ENCODE measurements at places on chromosomes 2 and 18.
A peak's percentile ranks its signal among the peaks of the same experiment; 100 is the strongest.

DNA sequence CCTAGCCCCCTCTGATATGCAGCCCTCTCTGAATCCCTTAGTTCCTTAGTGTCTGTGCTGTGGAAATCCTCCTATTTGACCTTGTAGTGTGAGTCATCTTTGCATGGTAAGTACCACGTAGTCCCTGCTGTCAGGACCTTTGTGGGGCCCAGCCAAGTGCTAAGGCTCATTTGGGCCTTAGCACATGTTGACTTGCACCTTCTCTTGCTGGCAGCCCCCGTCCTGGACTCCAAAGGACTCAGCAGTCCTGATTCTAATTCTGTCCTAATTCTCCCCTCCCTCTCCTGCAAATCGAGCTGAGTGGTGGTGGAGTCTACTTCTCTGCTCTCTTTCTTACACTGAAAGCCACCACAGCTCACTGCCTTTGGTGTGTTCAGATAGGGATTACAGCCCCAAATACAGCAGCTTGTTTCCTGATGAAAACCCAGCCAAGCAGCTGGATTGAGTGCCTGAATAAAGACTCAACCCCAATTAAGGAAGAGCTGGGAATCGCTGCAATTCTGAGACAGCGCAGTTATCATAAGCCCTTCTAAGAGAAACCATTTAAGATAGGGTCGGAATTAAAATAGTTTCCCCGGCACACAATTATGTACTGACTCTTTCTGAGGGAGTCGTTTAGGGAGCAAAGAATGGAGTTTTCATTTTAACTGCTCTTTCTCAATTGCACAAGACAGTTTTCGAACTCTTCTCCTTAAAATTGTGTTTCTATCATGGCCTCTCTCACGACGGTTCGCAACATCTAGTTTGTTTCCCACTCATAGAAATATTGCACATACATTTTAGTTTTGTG, 215.6 kb upstream of the TNP1 start:
- DNase-seq = no peak

DNA sequence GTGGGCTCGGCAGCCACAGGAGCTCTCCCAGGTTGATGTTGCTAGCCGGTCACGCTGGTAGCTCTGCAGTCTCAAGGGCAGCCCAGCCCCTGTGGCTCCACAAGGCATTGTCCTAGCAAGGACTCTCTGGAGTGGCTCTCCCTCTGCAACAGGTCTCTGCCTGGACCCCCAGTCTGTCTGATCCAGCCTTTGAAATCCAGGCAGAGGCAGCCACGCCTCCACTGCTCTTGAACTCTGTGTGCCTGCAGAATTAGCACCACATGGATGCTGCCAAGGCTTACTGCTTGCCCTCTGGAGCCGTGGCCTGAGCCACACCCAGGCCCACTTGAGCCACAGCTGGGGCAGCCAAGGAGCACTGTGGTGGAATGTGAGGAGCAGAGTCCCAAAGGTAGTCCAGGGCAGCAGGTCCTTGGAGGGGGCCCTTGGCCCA, 43.0 kb upstream of the FAHD2A start:
- DNase-seq = no peak

DNA sequence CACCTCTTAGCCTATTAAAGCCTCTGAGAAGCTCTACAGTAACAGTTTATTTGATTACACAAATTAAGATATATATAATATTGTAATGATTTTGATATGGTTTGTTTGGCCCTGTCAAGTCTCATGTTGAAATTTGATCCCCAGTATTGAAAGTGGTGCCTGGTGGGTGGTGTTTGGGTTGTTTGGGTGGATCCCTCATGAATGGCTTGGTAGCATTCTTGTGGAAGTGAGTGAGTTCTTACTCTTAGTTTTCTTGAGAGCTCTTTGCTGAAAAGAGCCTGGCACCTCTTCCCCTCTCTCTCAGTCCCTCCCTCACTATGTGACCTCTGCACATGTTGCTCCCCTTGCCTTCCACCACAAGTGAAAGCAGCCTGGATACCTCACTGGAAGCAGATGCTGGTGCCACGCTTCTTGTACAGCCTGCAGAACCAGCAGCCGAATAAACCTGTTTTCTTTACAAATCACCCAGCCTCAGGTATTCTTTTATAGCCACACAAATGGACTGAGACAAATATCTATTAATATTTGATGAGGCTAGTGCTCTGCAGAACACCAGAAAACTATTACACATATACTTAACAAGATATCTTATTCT, 52.8 kb downstream of the SLC4A10 start:
- DNase-seq = no peak

GRCh38 chr2:215000721-215001120, 137.7 kb downstream of the ABCA12 start:
- no peak for DNase-seq

GRCh38 chr2:56582570-56582969, 398.8 kb downstream of the CCDC85A start:
- DNase-seq = no peak

- peak; percentile 94 for DNase-seq
Measured at GRCh38 chr2:70994699-70995425, at the start of gene TEX261. Gene TEX261 (minus strand): TSS chr2:70994873. CDS start chr2:70994757, 116 bp downstream.

DNA sequence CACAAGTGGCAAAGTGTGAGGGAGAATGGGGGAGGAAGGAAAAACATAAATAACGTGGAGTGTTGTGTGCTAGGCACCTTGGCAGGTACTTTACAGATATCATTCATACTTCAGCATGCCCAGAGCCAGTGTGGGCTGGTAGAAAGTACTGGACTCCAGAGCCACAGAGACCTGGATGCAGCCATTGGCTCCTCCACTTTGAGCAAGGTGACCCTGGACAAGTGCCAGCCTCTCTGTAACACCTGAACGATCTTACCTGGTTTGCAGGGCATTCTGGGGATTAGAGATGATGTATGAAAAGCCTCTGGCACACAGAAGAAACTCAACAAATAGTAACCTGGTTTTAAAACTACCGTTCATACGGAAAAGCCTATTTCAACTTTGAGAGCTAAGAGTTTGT, 6.3 kb downstream of the LOXHD1 start:
- no peak for DNase-seq

GRCh38 chr2:38125842-38126241, 49.9 kb upstream of the CYP1B1 start:
- no peak for DNase-seq

DNA sequence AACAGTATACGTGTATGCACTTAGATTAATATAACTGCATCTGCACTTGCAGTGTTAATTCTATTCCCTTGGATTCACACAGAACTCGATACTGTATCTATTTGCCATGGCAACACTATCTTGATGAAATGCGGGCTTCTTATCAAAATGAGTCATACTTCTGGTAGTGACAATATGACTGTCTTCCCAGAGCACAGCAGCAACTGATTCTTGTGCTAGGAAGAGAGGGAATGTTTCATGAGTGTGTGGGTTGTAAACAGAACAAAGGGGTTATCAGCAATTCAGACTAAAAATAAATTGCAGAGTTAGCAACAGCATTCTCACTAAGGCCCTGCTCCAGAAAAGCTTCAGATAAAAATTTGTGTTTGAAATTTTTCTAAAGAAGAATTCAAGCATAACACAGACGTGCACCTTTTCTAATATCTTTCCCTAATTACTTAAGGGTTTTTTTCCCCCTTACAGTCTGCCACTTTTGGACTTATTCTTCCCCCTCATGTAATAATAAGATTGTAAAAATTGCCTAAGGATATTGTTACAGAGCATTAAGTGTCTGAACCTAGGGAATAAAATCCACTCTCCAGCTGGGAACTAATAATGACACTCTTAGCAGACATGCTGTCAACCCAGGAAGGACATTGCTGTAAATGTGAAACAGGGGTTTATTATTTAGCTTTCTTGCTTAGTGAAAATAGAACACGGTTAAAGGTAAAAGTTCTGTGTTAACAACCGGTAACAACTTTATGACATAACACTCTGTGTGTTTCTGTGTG, 99.9 kb upstream of the SLC38A11 start:
- DNase-seq = no peak

GRCh38 chr18:46155641-46156051, 51.5 kb downstream of the HAUS1 start:
- DNase-seq = no peak

DNA sequence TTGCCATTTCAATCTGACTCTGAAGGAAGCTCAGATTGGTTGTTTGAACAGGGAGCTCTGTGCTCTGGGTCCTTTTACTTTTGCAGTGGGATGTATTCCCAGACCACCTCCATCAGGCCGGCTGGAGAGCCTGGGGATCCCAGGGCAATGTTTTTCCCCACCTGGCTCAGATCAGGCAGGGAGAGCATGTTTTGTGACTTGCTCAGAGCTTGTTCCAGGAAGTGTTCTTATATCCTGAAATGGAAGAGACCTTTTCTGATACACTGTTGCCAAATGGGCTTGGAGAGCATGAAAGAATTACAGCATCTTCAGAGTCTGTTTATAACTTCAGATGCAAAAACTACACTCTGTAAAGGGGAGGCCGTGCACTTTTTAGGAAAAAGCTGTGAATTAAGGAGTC, 56.0 kb downstream of the LIPG start:
- no peak for DNase-seq

- no peak for DNase-seq
Measured at GRCh38 chr2:218615868-218616315, 8.2 kb downstream of the PLCD4 start.

GRCh38 chr2:30366199-30366691, 80.8 kb upstream of the LCLAT1 start:
- no peak for DNase-seq

- no peak for DNase-seq
Measured at GRCh38 chr18:26568926-26569665, 20.7 kb upstream of the KCTD1 start.

DNA sequence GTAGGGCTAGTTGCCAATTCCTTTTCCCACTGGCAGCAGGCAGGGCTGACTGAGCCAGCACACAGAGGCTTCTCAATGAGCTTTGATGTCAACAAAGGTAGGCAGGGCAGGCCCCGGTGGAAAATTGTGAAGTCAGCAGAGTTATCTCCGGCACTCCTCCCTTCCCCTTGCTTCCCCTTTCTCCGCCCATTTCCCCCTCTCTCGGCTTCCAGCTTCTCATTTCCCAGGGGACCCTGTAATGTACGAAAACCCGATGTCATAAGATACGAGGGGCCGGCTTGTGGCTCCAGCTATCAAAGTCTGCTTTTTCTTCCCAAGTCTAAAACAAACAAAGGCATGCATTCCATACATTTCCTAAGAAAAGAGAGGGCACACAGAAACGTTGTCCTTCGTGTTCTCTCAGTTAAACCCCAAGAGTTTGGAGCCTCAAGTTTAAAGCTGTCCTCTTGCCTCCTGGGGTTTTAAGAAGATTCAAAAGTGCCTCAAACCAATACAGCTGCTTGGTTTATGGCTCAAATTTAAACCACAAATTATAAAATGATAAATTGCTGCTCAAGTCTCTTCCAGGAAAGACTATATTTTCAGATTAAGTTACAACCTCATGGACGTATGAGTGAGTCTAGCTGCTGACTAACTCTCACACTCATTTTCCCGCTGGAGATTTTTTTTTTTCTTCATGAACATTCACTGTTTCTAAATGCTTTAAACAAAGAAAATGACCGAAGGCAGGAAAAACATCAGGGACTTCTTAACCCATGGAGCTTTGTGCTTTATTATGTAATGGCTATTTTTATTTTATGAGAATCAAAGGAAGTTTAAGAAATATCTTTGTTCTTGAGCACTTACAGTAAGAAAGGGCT, 27.2 kb upstream of the EML4 start:
- no peak for DNase-seq

DNA sequence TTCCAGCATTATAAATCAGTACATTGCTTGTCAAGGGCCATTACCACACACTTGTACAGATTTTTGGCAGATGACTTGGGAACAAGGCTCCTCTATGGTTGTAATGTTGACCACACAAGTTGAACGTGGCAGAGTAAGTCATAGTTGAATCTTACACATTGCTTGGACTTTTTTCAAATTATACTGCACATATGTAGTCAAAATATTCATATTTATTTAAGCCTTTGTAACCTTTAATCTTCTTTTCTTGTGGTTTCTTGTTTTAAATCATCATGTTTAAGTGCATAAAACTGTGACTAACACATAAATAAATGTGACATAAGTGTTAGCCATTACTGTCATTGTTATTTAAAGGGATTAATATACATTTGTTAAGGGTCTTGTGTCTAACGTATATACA, 52.1 kb upstream of the EPB41L5 start:
- no peak for DNase-seq

DNA sequence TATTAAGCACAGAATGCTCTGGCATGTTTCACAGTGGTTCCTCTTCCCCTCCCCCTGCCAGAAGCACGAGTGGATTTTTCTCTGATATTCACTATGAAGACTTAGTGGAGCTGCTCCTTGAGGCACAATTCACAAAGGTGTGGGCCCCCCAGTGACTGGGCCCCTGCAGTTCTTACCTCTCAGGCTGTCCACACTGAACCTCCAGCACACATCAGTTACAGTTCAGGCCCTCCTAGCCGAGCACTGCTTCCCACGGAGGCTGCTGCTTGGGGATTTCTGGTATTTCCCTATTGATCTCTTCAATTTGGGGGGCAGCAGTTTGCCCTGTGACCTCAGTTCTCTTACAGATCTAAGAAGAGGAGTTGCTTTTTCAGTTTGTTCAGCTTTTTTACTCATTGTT, 236.1 kb downstream of the SH3RF3 start:
- no peak for DNase-seq

DNA sequence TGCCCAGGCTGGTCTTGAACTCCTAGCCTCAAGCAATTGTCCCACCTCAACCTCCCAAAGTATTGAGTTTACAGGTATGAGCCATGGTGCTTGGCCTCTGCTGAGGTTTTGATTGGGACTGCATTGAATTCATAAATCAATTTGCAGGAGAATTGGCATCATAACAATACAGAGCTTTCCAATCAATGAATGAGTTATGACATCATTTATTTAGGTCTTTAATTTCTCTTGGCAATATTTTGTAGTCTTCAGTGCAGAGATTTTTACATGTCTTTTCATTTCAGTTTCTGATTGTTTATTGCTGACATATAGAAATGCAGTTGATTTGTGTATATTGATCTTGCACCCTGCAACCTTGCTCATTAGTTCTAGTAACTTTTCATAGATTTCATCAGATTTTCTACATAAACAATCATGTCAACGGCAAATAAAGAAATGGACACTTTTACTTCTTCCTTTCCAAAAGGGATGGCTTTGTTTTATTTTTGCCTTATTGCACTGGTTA, 119.9 kb downstream of the TFCP2L1 start:
- no peak for DNase-seq

DNA sequence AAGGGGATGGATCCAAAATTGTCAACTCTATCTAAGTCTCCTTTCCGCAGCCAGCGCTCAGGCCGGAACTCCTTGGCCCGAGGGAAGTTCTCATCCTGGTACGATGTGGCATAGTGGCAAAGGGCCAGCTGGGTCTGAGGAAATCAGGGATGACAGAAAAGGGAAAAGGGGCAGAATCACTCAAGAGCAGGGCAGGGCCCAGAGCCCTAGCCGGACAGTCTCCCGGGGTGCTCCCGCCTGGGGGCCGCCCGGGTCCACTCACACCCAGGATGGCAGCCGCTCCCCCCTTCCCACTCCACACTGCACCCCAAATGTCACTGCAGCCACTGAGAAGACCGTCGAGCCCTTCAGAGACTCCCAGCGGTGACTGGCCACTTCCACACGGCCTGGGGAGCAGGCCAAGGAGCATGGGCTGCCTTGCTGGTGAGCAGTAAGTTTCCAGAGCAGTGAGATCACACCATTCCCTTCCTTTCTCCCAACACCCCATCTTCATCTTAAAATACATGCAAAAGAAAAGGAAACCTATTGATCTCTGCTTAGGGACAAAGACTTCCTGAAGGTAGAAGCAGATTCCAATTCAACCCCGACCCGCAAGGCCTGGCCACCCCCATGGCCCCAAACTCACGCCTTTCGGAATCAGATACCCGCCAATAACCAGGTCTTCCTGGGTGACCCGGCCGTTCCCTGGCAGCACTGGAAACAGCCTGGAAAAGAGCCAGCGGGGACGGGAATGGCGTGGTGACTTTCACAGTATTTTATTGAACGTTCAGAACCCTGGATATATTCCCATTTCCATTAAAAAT, 26.7 kb downstream of the CYP27C1 start:
- no peak for DNase-seq

GRCh38 chr18:32870611-32871010, 97.8 kb upstream of the KLHL14 start:
- DNase-seq = no peak
